ENCODE measurements at places on chromosomes 6 and 20.
A peak's percentile ranks its signal among the peaks of the same experiment; 100 is the strongest.

- DNase-seq, result peak; percentile 39
These were observed 8.1 kb downstream of the ARHGAP18 start for GRCh38 chr6:129701721-129702455.

GRCh38 chr6:73131706-73132105 lies 93.6 kb downstream of the KHDC1L start:
- DNase-seq, result no peak

DNA sequence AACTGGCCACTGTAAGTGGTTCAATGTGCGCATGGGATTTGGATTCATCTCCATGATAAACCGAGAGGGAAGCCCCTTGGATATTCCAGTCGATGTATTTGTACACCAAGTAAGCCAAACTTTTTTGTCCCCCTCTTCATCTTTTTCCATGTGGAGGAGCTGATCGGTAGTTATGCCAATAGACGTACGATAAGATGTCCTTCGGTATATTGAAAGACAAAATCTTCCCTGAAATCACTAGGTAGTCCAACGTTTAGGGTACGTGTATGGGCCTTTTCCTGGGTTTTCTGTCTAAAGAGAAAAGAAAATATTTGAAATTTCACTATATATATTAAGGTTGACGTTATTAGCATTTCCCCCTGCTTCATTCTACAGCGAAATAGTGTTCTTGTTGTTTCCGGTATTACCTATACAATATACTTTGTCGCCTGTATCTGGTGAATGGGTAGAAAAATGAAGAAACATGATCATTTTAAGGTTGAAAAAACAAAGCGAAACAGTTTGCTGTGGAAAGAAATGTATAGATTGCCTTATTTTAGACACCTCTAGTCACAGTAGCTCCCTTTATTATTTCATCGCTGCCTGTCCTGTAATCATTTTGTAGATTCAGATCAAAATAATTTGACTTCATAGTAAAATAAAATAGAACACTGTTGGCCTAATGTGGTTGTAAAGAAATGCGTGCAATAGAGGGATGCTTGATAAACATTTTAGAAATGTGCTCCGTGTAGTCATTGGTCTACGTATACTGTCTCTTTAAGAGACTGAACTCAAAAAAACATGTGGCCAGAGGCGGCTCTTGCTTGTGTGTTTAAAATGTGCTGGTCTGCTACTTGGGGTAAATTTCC lies 1.5 kb downstream of the LIN28B start:
- DNase-seq, result no peak

- DNase-seq, result no peak
These were observed 64.4 kb upstream of the FUCA2 start for GRCh38 chr6:143575901-143576426.

DNA sequence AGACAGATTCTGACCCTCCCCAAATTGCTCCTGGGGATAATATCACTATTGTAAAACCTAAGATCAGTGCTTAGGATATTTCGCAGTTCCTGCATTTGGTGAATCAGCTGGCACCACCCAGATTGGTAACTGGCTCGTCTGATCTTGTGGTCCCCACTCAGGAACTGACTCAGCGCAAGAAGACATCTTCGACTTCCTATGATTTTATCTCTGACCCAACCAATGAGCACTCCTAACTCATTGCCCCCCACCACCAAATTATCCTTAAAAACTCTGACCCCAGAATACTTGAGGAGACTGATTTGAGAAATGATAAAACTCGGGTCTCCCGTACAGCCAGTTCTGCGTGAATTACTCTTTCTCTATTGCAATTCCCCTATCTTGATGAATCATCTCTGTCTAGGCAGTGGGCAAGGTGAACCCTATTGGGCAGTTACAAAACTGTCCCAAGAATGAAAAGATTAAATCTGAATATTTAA lies 55.7 kb upstream of the PRND start:
- peak; percentile 88 for DNase-seq

DNA sequence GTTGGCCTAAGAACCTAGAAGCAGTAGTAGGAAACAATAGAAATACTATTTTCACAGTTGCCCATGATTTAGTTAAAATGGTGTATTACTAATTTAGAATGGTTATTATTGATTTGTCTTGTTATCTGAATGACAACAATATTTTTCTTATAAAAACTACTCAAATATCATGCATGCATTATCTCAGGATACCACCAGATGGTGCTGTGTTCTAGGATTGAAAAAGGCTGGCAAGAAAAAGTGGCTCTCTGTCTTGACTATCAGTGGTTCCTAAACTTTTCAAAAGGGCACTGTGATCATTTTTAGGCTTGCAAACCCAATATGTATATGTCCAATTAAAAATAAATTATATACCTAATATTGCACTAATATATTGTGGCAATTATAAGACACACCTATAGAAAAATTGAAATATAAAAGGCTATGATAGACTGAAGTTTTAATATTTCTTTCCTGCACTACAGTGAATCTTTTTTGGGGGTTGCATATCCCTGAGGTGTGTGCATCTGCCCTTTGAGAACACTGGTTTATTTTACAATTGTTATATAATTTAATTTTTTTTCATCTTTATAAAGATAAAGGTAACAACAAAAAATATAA lies 131.7 kb upstream of the MLIP start:
- DNase-seq, result peak; percentile 67

GRCh38 chr6:157242791-157243190 lies 80.5 kb downstream of the TMEM242 start:
- DNase-seq, result no peak

DNA sequence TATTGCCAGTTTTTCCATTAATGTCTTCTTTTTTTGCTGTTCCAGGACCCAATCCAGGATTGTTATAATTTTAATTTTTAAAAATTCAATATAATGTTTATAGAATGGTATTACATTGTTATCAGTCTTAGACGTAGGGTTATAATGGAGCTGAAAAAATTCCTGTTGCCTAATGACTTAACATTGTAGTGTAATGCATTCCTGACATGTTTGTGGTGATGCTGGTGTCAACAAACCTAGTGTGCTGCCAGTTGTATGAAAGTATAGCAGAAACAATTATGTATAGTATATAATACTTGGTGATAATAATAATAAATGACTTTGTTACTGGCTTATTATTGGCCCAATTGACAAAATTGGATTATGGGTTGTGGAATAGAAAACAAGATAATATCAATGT lies 30.4 kb downstream of the KIZ start:
- no peak for DNase-seq

GRCh38 chr20:13587370-13587769 lies 51.4 kb downstream of the TASP1 start:
- no peak for DNase-seq

- DNase-seq, result no peak
These were observed 31.5 kb upstream of the RHAG start for GRCh38 chr6:49668083-49668511.

DNA sequence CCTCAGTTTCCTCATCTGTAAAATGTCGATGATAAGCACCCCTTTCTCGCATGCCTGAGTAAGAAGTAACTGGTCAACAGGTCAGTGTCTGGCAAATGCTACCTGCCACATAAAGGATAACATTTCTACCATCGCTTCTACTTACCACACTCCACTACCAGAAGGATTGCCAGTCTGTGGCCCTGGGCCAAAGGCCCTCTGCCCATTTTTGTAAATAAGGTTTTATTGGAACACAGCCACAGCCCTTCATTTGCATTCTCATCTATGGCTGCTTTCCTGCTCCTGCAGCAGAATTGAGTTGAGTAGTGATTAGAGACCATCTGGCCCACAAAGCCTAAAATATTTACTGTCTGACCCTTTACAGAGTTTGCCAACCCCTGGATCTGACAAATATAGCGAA lies 121.8 kb downstream of the TOX2 start:
- no peak for DNase-seq

GRCh38 chr20:34643928-34644327 lies 33.0 kb downstream of the PIGU start:
- no peak for DNase-seq

DNA sequence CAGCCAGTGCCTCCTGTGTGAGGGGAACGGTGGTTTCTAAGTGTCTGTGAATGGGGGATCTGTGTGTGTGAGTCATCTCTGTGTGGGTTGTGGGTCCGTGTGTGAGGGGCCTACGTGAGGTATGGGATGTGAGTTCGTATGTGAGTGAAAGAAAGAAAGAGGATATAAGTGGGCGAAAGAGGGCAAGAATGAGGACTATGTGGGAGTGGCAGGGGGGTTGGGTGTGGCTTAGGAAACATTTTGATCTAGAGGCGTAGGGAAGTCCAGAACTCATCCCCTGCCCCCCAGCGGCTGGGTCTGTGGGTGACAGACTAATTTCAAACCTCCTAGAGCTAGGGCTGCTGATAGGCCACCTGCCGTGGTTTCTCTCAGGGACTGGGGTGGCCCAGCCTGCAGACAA lies 35.5 kb downstream of the DHX35 start:
- DNase-seq, result no peak

- DNase-seq, result no peak
These were observed 682.1 kb upstream of the MAP3K7 start for GRCh38 chr6:91268941-91269340.

- DNase-seq, result no peak
These were observed 19.8 kb upstream of the COX7A2 start for GRCh38 chr6:75263401-75263750.

GRCh38 chr6:112739766-112740165 lies 392.6 kb downstream of the RFPL4B start:
- no peak for DNase-seq

GRCh38 chr20:63962426-63963347 lies 6.5 kb upstream of the UCKL1 start:
- no peak for DNase-seq

DNA sequence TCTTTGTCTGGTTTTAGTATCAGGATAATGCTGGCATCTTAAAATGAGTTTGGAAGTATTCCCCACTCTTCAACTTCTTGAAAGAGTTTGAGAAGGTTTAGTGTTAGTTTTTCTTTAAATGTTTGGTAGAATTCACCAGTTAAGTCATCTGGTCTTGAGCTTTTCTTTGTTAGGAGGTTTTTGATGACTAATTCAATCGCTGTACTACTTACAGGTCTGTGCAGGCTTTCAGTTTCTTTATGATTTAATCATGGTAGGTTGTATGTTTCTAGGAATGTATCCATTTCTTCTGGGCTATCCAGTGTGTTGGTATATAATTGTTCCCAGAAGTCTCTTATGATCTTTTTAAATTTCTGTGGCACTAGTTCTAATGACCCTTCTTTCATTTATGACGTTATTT lies 215.5 kb downstream of the LRFN2 start:
- no peak for DNase-seq

DNA sequence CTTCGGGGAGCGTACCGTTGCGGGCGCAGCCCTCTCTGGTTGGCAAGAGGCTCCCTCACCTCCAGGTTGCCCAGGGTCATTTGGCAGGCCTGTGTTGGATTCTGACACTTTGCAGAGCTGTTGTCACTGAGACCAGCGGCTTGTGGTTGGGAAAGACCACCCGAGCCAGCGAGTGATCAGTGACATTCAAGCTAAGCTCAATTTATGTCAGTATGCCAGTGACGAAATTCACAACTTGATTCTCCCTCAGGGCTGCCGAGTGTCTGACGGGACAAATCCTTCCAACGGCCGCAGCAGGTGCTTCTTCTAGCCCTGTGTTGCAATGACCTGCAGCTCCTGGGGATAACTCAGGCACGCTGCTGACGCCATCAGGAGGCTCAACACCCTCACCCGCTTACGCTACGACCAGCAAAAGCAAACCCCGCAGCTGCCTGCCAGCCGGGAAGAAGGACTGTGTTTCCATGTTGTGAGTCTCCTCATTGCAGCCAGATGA lies 16.9 kb upstream of the SLC22A2 start:
- DNase-seq, result no peak

- no peak for DNase-seq
These were observed 111.8 kb downstream of the UBE3D start for GRCh38 chr6:82953871-82954270.

DNA sequence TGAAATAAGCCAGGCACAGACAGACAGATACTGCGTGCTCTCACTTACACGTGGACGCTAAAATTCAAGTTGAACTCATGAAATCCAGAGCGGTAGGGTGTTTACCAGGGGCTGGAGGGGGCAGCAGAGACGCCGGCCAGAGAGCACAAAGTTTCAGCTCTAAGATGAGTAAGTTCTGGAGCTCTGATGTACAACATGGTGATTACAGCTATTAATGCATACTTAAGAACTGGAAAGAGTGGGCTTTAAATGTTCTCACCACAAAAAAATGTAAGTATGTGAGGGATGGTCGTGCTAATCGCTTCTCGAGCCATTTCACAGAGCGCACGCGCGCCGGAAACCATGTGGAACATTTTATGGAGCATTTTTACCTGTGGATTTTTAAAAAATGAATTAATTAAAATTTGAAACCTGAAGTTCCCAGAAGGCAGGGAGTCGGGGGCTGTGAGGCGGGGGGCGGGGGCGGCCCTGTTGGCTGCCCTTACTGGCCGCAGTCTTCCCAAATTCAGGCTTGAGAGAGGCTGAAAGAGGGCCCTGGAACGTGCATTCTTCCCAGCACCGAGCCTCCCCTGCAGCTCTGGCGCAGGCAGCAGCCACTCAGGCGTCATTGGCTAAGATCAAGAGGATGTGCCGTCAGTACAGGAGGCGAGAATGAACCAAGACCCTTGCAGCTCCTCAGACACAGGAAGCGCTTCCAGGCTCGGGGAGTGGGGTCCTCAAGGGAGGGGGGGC lies 8.5 kb upstream of the SLCO4A1 start:
- DNase-seq, result no peak

GRCh38 chr6:112683106-112683505 lies 336.0 kb downstream of the RFPL4B start:
- DNase-seq, result no peak

DNA sequence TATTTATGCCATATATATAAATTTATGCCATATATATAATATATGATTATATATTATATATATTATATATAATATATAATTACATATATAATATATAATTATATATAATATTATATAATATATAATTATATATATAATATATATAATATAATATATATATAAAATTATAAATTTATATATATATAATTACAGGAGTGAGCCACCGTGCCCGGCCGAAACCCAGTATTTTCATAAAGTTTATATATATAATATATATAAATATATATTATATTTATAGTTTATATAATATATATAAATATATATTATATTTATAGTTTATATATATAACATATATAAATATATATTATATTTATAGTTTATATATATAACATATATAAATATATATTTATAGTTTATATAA lies 31.6 kb downstream of the NKX2-4 start:
- no peak for DNase-seq

DNA sequence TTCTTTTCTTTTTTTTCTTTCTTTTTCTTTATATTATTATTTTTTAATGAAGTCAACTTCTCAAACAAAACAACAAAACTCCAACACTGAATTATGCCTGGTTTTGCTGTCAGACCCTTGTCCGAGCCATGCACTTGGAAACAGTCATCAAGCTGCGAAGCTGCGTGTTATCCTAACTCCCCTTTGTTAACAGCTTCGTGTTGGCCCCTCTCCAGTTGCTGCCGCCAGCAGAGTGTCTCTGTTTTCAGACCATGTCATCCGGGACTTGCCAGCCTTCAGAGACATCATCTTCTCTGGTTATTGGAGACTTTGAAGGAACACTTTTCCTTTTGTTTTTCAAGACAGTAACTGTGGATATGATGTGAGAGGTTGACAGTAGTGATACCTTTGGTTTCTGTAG lies 83.1 kb downstream of the TRMT11 start:
- DNase-seq, result peak; percentile 2

- DNase-seq, result peak; percentile 78
These were observed 3.9 kb downstream of the SYTL3 start for GRCh38 chr6:158653577-158654354.

- DNase-seq, result no peak
These were observed 139.7 kb downstream of the PLCB1 start for GRCh38 chr20:8271727-8272126.

GRCh38 chr20:46050444-46050843 lies 21.4 kb downstream of the SLC12A5 start:
- DNase-seq, result no peak
